ENCODE measurements at places on chromosomes 6 and 20. TPM values are rescaled to one million over a fixed set of nuclear protein-coding genes. Genes with fewer than 3 reads are reported as not detected.

NEURL2 gene
- 3.7 TPM for polyA plus RNA-seq

PRICKLE4 gene
- 0.98 TPM for polyA plus RNA-seq

RSPO3 gene
- 1.6 TPM for polyA plus RNA-seq

GRCh38 chr6:68054756-68055155, 580.3 kb upstream of the ADGRB3 start:
- DNase-seq: no peak

SYCP2L gene
- polyA plus RNA-seq: not detected

All from liver (tissue), 10 donors.